ENCODE measurements at places on chromosomes 3 and 15.

GRCh38 chr3:105719791-105720190, 149.0 kb downstream of the CBLB start:
- no peak for DNase-seq

DNA sequence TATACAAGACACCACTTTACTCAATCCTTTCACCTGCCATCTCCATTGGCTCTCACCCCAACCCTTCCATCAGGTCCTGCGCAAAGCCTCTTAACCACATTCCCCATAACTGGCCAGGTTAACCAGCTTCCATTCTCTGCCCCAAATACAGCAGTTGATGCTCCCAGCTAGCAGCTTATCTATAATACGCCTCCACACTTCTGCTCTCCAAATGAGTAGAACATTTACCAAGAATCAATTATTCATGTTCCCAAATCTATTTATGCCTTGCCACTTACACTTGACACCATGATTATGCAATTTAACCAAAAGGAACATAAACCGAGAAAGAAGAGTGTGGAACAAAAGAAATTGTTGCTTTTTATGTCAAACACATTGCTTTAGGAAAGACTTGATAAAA, 103.7 kb upstream of the TPM1 start:
- DNase-seq: no peak

DNA sequence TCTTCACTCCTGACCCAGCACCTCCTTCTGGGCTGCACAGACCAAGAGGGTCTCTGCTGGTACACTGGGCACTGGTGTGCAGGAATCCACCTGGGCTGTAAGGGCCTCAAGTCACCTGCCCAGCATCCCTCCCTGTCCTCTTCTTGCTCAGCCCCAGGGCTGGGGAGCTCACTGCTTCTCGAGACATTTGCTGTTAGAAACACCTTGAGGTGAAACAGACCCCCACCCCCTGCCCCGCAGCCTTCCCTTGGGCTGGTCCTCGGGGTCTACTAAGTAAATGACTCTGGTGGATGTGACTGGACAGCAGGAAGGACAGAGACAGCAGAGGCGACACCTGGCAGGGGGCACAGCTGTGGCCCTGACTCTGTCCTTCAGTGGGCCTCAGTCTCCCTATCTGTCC, 29.1 kb downstream of the LOXL1 start:
- no peak for DNase-seq

DNA sequence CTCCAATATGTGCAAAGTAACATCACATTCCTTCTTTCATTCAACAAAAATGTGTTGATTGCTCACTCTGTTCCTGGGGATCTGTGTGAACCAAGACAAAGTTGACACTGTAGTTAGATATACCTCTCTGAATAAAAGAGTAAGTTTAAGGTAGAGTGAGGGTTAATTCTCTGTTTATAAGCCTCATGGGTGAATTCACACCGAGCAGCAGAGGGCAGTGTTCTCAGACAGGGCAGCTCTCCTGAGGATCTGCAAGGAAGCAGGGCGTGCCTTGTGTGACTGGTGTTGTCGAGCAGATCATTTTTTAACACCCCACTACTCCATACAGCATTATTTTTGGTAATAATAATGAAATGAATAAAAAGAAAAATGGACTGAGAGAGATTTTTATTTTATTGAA, 34.4 kb downstream of the PAQR9 start:
- no peak for DNase-seq

DNA sequence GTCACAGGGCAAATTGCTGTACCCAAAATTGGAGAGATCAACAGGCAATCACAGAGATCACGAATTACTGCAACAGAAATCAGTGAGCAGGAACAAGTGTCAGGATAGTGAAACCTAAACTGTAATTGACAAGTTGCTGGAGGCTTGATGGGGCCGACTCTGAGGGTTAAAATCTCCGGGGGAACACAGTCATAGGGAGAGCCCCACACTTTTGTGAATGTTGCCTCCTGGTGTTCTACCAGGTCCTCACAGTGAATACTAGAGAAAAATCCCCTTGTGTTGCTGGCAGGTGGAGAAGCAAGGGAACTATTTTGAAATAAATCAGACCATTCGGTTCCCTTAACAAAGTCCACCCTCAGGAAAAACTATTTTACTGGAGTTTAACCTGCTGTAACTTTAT, 697.5 kb upstream of the CBLB start:
- no peak for DNase-seq
